ENCODE measurements at places on chromosomes 5 and 9.

- DNase-seq, result no peak
Measured at GRCh38 chr5:169044962-169045361, 256.0 kb downstream of the SLIT3 start.

GRCh38 chr9:132465131-132465635 is 55.2 kb downstream of the CFAP77 start:
- no peak for DNase-seq

GRCh38 chr5:126455728-126456127 is 32.5 kb downstream of the GRAMD2B start:
- no peak for DNase-seq

- no peak for DNase-seq
Measured at GRCh38 chr9:33907347-33907746, 90.4 kb downstream of the UBE2R2 start.

- no peak for DNase-seq
Measured at GRCh38 chr9:81637276-81637675, 52.1 kb downstream of the TLE1 start.

Data from esophagus muscularis mucosa (tissue), 4 donors.